ENCODE measurements at places on chromosomes 16 and 17.

GRCh38 chr16:67199011-67199807 lies at the start of gene ELMO3:
ELMO3 (plus strand) TSS chr16:67199131; CDS start chr16:67199327, 196 bp downstream.
- no peak for DNase-seq

- DNase-seq, result peak; percentile 56
Measured at GRCh38 chr17:78979780-78980623, at the start of gene LGALS3BP. LGALS3BP (minus strand) TSS chr17:78979923; CDS start chr17:78977191, 2,732 bp downstream.

DNA sequence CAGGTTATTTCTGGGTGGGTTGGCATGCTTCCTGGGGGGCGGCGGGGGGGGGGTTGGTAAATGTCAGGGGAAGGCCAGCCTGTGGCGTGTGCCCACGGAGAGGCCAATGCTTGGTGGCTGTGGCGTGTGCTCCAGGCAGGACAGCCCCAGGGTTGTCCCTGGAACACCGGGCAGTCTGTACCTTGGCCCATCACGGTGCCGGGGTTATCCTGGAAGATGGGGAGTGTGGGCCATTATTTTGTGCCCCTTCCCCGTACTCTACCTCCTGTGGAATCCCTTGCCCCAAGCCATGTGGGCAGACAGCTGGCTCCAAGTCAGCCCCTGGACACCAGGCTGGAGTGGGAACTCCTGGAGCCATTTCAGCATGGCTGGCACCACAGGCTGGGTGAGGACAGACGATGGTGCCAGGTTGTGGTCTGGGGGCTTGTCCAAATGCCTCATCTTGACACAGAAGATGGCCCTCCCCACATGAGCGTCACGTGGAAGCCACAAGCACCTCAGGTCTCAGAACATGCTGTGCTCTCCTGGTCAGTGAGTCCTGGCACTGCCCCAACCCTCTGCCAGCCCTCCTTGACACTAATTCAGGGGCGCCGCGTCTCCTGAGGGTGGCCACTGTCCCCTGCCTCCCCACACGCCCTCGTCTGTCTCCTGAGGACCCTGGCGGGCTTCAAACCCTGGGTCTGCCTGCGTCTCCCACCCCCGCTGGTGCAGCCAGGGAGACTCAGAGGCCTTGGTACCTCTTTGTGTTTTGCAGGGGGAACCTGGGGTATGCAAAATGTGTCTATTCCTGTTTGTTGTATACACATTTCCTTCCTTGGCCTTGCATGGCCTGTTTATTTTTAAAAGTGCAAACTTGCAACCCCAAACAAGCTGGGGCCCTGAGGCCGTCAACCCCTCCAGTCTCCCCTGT lies 4.3 kb downstream of the SLC16A3 start:
- no peak for DNase-seq

GRCh38 chr17:83071966-83072562 lies 7.3 kb upstream of the METRNL start:
- no peak for DNase-seq

GRCh38 chr17:77503916-77504651 lies 363.3 kb downstream of the SEC14L1 start:
- DNase-seq, result no peak

All from fibroblast of gingiva (primary cell).